ENCODE measurements at places on chromosomes 4 and X.

GRCh38 chrX:120604361-120604782 lies 471 bp downstream of the MCTS1 start:
- peak; percentile 12 for DNase-seq

DNA sequence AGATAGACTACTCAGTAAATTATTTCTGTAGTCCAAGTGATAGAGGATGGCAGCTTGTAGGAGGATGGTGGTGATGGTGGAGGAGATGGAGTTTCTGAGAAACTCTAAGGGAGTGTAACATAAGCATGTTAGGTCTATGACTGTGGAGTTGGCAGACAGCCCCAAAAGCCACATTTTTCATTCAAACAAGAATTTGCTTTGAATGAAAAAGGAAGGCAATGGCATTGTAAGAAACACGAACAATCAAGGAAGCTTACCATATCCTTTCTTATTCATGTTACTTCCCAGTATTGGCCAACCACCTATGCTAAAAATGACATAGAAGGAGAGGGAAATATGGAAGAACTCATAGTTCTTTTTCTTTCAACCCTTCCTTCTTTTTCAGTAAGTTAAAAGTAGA lies 18.7 kb upstream of the SEC24B start:
- DNase-seq, result no peak

DNA sequence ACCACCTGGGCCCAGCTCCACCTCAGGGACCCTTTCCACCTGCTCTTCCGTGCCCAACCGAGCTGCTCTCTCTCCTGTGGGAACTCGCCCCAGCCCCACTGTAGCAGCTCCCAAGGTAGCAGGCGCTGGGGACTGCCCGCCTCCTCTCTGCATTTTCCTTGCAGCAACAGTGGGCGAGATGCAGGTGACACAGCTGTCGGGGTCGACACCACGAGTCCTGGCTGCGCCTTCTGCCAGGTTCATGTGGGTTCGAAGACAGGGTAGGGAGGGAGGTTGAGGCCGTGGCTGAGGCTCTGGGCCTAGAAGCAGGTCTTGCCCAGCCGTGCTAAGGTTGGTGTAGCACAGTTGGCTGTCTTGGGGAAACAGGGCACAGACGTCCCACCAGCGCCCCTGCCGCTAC lies 245.2 kb upstream of the FSTL5 start:
- DNase-seq, result no peak

GRCh38 chr4:169188204-169188603 lies 82.6 kb downstream of the SH3RF1 start:
- no peak for DNase-seq

DNA sequence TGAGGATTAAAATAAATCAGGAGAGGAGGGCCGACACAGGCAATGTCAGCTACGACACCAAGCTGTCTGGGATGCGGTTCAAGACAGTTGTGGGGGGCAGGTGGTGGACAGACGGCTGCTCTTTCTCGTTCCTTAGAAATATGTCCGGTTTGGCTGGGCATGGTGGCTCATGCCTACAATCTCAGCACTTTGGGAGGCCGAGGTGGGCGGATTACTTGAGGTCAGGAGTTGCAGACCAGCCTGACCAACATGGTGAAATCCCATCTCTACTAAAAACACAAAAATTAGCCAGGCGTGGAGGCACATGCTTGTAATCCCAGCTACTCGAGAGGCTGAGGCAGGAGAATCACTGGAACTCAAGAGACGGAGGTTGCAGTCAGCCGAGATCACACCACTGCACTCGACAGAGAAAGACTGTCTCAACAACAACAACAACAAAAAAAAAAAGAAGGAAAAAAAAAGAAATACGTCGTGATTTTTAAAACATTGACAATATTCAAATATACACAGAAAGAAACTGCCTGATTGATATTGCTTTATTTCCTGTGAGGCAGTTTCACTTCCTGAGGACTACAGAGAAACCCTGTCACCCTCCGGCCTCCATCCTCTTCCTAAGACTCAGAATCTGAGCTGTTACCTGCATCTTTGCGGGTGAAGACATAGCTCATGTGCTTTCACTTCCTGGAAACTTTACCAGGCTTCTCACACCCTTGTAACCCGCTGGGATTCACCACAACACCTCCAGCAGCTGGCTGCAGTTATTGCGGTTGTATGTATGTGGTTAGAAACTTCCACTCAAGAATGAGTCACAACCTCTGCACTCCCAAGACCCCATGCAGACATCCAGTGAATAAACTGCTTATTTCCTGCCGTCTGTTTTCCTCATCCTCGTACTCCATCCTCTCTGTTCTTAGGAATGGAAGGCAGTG lies 63.8 kb upstream of the STS start:
- DNase-seq, result peak; percentile 35

GRCh38 chr4:82275431-82276331 lies 98.1 kb downstream of the HNRNPD start:
- DNase-seq, result no peak

DNA sequence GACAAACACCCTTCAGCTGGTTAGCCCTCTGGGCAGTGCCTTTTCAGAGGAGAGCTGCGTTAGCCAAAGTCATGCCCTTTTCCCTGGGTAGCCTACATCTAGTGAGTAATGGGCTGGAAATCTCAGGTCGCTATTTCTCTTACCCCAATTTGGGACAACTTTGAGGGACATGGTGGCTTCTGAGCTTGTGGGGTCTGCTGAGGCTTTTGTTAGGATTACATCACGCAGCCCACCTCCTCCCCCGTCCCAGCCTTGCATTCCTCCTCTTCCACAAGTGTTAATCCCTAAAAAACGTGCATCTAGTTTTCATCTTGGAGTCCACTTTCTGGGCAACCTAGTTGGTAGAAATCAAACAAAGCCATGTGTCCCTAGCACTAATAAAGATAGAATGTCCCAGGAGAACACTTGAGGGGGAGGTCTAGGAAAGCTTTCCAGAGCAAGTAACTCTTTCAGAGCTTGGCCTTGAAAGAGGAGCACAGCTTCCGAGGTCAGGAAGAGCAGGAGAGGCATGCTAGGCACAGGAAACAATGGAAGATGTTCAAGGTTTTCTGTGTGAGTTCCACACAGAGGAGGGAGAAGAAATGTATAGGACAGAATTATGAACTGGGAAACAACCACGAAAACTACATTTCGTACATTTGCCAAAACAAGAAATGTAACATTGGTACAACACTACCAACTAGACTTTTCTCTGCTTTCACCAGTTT lies 2.8 kb downstream of the MRFAP1 start:
- DNase-seq, result no peak

DNA sequence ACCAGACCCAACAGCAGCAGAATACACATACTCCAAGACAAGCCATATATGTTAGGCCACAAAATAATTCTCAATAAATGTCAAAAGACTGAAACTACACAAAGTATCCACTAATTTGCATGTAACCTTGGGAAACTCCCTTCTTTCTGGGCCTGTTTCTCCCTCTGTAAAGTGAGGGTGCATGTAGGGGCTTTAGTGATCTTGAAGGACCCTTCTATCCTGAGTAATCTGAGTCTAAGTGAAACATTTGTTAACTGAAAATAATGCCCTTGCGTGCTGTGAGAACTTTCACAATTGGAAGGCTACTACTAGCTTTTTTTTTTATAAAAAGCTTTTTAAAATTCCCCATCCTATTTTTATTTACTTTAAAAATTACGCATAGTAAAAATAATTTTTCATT lies 125.2 kb downstream of the NEXMIF start:
- no peak for DNase-seq

DNA sequence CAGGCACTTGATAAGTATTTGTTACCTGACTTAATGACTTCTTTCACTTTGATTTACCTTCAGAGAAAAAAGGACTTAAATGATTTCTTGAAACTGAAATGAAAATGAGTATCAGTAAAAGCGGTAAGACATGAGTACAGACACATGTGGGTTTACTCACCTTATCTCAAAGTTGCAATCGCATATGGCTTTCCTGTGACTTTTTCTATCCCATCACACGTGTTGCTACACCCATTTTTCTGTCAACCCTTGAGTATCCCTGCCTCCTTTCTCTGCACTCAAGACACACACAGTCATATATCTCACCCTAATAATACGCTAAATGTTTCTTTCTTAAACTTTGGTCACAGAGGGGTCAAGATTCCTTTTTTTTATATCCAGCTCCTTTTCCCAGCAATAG lies 11.0 kb upstream of the ARHGEF38 start:
- DNase-seq, result no peak

DNA sequence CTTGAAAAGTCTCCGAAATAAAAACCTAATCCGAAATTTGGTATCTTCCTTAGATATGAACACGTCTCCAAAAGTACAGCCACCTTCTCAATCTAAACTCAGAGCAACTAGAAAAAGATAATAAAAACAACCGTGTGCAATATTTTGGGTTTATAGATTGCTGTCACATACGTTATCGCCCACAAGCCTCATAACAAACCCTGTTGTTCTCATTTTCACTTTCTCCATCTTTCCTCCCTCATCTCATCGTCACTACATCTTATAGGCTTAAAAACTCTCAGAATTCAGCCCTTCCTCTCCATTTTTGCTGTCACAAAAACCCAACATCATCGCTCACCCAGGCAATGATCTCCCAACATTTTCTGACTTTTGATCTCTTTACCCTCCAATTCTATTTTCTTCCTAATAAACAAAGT lies 448 bp upstream of the SCFD2 start:
- DNase-seq, result no peak

- no peak for DNase-seq
These were observed 3.5 kb downstream of the CNOT6L start for GRCh38 chr4:77815636-77816035.

GRCh38 chr4:155953151-155954117 lies at the start of gene CTSO:
Gene CTSO (minus strand): TSS chr4:155953866. CDS start chr4:155953847, 19 bp downstream.
- peak; percentile 56 for DNase-seq

DNA sequence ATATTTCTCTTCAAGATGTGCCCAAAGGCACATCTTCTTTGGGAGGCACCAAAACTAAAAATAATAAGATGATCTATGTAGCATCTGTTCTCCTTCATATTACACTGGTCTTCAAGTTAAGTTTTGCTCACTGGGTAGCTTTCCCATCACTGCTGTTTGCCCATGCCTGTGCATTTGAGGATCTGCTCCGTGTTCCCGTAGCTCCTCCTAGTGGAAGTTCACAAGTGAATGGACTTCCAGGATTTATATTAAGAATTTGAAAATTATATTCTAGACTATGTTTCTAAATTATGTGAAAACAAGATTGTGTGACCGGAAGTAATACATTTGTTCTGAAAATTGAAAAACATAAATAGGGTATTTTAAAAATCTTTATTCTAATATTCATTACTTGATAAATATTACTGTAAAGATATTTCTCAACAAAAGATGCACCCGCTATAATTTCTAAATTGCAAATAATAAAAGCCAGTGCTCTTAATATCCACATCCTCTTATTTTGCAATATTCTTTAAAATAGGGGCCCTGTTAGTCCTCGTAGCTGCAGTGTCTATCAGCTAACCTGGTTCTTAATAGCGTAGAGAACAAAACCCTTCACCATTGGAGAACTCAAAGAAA lies 147.7 kb downstream of the RBM46 start:
- DNase-seq, result no peak

GRCh38 chr4:20816287-20816686 lies 116.0 kb downstream of the PACRGL start:
- no peak for DNase-seq

- no peak for DNase-seq
These were observed 35.7 kb downstream of the PPARGC1A start for GRCh38 chr4:23853986-23854660.
